ENCODE measurements at places on chromosomes 2 and 18. TPM values are rescaled to one million over a fixed set of nuclear protein-coding genes. Genes with fewer than 3 reads are reported as not detected.

Gene MZT2B
- 379 TPM for total RNA-seq

Gene HOXD9
- total RNA-seq: not detected

Gene HMSD
- 0.33 TPM for total RNA-seq

Gene RAB27B
- 2.0 TPM for total RNA-seq

Gene METAP1D
- total RNA-seq: 10.8 TPM

Gene ERMN
- not detected for total RNA-seq

Gene PJVK
- total RNA-seq: 0.87 TPM

Gene SCN7A
- total RNA-seq: 0.07 TPM

DNA sequence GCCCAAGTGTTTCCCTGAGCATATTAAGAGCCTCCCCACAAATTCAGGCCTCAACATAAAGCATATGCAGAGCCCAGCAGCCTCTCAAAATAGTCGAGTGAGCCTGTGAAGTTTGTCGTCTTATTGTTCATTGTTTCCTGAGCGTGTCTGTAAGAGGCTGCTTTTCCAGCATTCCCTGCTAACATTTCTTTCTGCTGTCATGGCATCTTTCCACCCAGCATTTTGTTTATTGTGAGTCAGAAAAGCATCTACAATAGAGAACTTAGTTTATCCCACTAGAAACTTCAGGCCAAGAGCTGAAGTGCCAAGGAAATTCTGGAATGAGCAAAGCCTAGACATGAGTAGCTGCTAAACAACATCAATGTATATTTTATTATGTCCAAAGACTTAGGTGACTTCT, 46.3 kb upstream of the STAM2 start:
- H3K36me3 ChIP-seq: no peaks in the 10 kb centered on the region
- no peak for DNase-seq
- H3K4me3 ChIP-seq: no peak overlapping the region
- peaks cover 16% of the 10 kb centered on the region for H3K27me3 ChIP-seq

- no peak for DNase-seq
- H3K27me3 ChIP-seq: peaks cover 7% of the 10 kb centered on the region
- no peak overlapping the region for H3K4me3 ChIP-seq
- H3K27ac ChIP-seq: no peak overlapping the region
Measured at GRCh38 chr2:70630761-70631160, 77.1 kb upstream of the TGFA start.

GRCh38 chr18:7817575-7818230, 250.6 kb downstream of the PTPRM start:
- DNase-seq: no peak
- H3K4me1 ChIP-seq: no peaks in the 10 kb centered on the region
- no peak overlapping the region for H3K27ac ChIP-seq
- H3K4me3 ChIP-seq: no peak overlapping the region
- H3K27me3 ChIP-seq: no peaks in the 10 kb centered on the region

GRCh38 chr2:219578811-219579613, 6.9 kb downstream of the INHA start:
- peaks cover 31% of the 10 kb centered on the region for H3K4me1 ChIP-seq
- no peaks in the 10 kb centered on the region for H3K27me3 ChIP-seq
- H3K4me3 ChIP-seq: no peak overlapping the region
- DNase-seq: no peak
- H3K36me3 ChIP-seq: no peaks in the 10 kb centered on the region
- no peak overlapping the region for H3K27ac ChIP-seq

GRCh38 chr2:177604271-177605065, 211.9 kb downstream of the AGPS start:
- no peak overlapping the region for H3K27ac ChIP-seq
- no peaks in the 10 kb centered on the region for H3K27me3 ChIP-seq
- no peaks in the 10 kb centered on the region for H3K4me1 ChIP-seq
- DNase-seq: peak; percentile 72
- no peak overlapping the region for H3K4me3 ChIP-seq

GRCh38 chr2:169982929-169983328, 155.7 kb downstream of the UBR3 start:
- H3K36me3 ChIP-seq: peaks cover 19% of the 10 kb centered on the region
- H3K4me1 ChIP-seq: peaks cover 12% of the 10 kb centered on the region
- DNase-seq: no peak
- no peaks in the 10 kb centered on the region for H3K27me3 ChIP-seq

DNA sequence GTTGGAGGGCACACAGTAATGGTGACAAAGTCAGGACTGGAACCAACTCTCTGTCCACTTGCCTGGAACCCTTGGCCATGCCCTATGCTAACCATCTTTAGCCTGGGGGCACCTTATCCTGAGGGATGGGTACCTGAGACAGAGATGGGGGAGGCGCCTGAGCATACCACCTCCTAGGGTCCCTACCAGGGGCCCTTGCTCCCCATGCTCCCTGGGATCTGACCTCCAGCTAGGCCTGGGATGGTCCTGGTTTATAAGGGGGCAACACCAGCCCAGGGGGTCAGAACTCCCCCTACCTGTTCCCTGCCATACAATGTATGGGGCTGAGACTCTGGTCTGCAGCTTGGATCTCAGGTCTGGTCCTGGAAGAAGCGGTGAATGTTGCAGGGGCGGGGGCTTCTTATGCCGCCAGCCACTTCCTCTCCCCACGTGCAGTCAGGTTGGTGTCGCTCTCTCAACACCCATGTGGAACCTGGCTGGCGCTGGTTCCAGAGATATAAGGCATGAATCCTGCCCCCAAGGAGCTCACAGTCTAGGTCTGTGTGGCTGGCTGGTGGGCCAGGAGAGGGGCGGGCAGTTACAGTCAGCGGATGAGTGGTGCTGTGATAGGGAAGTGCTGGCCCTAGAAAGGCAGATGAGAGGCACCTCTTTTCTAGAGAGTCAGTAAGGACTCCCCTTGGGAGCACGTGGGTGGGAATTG, 3.8 kb upstream of the TOGARAM2 start:
- H3K36me3 ChIP-seq: no peaks in the 10 kb centered on the region
- H3K4me3 ChIP-seq: no peak overlapping the region

- H3K4me3 ChIP-seq: no peak overlapping the region
- H3K4me1 ChIP-seq: no peaks in the 10 kb centered on the region
- H3K27ac ChIP-seq: no peak overlapping the region
- no peaks in the 10 kb centered on the region for H3K36me3 ChIP-seq
- peaks cover 4% of the 10 kb centered on the region for H3K27me3 ChIP-seq
- peak; percentile 60 for DNase-seq
Measured at GRCh38 chr18:50203801-50204604, 9.1 kb upstream of the MYO5B start.

DNA sequence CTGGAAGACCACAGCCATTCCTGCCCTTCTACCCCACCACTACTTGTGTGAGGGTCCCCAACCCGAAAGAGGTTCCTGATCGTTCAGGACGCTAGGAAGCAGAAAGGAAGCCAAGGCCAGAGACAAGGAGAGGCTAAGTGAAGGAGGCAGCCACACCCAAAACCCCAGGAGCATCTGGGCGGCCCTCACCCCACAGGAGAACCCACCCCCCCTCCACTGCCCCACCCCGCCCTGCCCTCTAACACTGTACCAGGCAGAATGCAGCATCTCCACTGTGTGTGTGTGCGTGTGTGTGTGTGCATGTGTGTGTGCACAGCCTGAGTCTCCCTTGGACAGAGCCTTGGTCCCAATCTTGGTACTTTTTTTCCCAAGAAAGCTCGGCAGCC, 207.5 kb upstream of the HAAO start:
- H3K4me1 ChIP-seq: peaks cover 10% of the 10 kb centered on the region
- no peaks in the 10 kb centered on the region for H3K27me3 ChIP-seq
- no peaks in the 10 kb centered on the region for H3K36me3 ChIP-seq
- H3K27ac ChIP-seq: no peak overlapping the region

DNA sequence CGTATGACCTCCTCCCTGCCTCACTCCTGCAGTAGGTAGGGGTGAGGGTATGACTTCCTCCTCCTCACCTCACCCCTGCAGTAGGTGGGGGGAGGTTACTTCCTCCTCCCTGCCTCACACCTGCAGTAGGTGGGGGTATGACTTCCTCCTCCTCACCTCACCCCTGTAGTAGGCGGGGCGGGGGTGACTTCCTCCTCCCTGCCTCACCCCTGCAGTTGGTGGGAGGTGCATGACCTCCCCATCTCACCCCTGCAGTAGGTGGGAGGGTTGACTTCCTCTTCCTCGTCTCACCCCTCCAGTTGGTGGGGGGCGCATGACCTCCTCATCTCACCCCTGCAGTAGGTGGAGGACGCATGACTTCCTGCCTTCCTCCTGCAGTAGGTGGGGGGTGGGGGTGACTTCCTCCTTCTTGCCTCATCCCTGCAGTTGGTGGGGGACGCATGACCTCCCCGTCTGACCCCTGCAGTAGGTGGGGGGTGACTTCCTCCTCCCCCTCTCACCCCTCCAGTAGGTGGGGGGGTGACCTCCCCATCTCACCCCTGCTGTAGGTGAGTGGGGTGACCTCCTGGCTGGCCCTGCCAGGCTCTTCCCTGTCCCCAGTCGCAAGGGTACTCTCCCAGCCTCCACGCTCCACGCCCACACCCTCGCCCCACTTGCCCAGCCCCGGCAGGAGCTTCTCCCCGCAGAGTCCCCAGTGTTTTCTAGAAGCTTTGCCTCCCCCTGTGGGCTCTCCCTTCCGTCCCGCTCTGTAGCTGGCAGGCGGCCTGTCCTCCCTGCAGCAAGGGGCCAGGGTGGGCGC, 39.3 kb downstream of the TSHZ1 start:
- H3K4me1 ChIP-seq: peaks cover 11% of the 10 kb centered on the region
- H3K36me3 ChIP-seq: no peaks in the 10 kb centered on the region
- H3K27me3 ChIP-seq: no peaks in the 10 kb centered on the region
- no peak overlapping the region for H3K27ac ChIP-seq
- H3K4me3 ChIP-seq: no peak overlapping the region

DNA sequence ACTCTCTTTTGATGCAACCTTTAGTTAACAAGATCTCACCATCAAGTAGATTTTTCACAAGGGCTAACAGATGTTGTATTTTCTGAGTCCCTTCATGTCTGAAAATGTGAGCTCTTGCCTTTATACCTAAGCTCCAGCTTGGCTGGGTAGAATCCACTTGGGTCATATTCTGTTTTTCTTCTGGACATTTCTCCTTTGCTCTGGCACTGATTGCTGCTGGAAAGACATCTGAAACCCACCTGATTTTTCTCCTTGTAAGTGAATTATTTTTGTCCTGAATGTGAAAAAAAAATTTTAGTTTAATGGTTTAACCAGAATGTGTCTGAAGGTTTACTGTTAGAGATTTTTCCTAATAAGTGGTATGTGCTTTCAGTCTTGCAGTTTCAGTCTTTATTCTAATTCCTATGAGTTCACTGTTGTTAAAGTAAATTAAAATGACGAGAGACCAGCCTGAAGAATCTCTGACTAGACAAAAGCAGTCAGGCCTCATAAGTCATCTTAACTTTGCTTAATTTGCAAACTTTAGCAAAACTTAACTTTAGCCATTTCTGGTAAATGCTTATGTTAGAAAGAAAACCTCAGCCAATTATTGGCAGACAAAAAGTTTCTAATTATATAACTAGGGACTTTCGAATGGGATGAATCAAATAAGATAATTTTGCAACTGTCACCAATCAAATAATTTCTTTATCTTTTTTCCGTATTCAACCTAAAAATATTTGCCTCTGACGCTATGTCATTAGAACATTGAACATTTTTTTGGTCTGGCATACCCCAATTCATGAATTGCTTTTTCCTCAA, 70.8 kb downstream of the ACAA2 start:
- H3K4me1 ChIP-seq: no peaks in the 10 kb centered on the region
- no peak overlapping the region for H3K4me3 ChIP-seq
- H3K27me3 ChIP-seq: peaks cover 12% of the 10 kb centered on the region
- no peak for DNase-seq
- H3K27ac ChIP-seq: no peak overlapping the region

DNA sequence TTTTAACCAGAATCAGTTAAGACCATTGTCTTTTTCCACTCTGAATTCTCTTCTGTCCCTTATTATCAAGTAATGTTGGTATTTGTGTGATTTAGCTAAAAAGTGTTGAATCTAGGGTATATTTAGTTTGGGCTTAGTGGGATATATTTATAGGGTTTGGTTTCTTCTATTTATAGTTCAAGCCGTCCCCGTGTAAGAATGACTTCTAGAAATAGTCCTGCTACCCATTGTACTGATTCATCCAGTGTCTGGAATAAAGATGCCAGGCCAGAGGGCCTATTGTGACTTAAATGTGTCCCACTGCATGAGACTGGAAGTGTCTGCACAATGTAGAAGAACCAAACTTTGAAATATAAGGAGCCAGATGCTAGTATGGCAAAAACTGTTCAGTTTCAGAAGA, 364.8 kb downstream of the TNS1 start:
- no peak for DNase-seq
- no peaks in the 10 kb centered on the region for H3K36me3 ChIP-seq
- no peaks in the 10 kb centered on the region for H3K4me1 ChIP-seq
